ENCODE measurements at places on chromosomes 13 and 19. TPM values are rescaled to one million over a fixed set of nuclear protein-coding genes. Genes with fewer than 3 reads are reported as not detected.

Gene NUDT19
- polyA plus RNA-seq: 12.3 TPM

Gene CERS4
- 38.8 TPM for polyA plus RNA-seq

Gene CEACAM4
- not detected for polyA plus RNA-seq

Gene ZNF235
- polyA plus RNA-seq: 13.5 TPM

- DNase-seq: no peak
Measured at GRCh38 chr13:98208606-98209005, 31.5 kb upstream of the RNF113B start.

DNA sequence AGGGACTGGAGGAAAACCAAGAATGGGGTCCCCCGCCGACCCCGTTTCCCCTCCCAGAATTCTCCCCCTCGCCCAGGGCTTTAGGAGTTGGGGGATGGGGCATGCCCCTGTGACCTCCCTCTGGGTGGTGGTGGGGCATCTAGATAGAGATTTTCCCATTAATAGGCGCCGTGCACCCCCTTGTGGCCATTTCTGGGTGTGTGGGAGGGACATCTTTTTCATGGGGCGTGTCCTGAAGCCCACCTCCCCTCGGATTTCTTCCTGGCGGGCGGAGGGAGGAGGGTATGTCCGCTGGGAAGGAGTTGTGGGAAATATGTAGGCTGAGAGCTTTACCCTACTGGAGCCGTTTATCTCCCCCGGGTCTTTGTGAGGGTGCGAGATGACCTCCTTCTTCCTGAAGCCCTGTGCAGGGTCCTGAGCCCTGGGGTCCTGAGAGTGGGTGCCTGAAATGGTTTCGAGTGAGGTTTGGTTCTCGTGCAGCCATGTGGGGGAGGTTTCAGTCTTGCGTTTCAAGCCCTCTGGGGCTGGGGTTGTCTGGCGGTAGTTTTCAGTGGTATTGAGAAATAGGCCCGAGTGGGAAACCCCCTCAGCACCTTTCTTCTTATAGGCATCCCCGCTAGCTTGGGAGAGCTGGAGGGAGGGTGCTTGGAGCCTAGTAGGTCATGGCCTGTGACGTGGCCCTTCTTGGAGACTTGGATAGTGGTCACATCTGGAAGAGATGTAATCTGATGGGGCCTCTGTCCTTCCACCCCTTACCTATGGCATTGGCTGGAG lies 1.0 kb downstream of the PRMT1 start:
- DNase-seq: peak; percentile 90

GRCh38 chr13:33543631-33544265 lies 258.2 kb upstream of the STARD13 start:
- DNase-seq: peak; percentile 40

DNA sequence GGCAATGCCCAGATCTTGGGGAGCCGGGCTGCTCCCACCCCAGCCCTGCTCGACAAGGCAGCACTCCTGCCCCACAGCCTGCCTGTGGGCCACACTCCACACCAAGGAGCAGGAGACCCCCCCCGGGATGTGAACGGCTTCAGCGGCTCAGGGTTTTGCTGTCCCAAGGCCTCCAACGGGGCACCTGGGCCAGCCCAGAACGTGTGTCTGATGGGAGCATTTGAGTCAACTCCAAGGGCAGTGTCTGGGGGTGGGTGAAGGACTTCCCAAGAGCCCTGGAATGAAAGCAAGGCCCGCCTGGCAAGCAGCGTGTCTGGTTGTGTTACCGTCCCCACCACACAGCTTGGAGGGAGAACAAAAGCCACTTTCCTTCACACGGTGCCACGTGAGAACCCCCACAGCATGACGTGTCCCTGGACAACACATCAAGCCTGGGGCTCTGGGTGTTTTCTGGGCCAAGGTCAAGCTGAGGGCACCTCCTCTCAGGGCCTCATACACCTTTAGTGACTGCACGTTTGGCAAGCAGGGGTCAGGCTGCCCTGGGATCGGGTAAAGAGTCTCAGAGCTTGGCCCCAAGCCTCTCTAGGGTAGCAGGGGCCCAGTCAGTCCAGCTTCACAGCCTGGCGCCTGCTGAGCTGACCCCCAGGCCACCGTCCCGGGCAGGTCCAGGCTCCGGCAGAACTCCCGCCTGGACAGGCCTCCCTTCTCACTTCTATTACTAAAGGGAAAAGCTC lies 6.0 kb downstream of the C13orf46 start:
- no peak for DNase-seq

GRCh38 chr13:41802684-41803444 lies 158.0 kb downstream of the VWA8 start:
- no peak for DNase-seq

DNA sequence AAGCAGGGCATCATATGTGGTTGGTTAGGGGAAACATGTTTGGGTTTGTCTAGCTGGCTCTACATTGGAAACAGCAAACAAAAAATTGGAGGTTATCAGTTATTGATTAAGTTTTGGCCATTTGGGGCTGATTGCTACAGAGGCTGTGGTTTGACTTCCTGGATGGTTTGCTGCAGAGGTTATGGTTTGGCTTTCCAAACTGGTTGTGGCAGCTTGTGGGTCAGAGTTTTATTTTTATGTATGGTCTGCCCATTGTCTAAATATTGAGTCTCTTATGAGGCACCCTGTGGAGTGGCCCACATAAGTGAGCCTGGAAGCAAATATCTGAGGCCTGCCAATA lies 261.6 kb downstream of the GPC5 start:
- DNase-seq: no peak

DNA sequence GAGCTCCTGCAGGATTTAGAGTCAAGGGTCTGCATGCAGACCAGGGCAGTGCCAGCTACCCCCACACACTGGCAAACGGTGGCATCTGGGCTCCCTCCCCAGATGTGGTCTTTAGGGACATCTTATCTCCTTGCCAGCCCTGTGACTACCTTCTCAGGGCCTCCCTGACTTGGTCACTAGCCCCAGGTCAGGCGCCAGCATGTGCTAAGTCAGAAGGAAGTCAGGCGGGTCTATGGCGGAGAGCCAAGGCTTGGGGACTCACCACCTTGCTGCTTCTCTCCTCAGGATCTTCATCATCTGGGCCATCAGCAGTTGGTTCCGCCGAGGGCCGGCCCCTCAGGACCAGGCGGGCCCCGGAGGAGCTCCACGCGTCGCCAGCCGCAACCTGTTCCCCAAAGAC lies 17.6 kb downstream of the CLPTM1 start:
- no peak for DNase-seq

DNA sequence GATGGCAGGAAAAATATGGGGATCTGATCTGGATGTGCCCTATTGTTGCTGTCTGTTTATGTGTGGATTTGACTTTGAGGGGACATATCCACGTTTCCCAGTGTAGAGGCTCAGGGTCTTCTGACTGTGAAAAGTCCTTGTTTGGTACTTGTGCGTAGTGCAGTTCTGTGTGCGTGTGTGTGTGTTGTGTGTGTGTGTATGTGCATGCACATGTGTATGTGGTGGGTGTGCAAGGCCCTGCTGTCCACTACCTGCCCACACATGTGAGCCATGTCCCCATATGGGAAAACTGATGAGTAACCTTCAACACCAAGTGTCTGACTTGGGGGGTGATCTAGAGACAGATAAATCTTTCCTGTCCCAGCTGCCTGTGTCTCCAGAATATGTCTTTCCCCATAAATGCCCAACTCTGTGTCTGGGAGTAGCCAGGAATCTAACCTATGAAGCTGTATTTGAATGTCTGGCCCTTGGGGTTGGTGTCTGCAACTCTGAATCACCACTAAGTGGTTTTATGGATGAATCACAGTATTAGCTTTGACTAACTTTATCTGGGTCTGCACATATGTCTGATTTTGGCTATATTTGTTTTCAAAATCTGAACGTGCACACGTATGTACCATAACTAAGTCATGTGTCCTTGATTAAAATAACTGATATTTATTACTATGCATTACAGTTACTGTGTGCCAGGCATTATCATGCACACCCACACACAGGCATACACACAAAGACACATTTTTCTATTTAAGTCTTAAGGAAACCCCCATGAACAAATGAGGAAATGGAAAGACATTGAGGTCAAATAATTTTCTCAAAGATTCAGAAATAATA lies 17.4 kb downstream of the KLK2 start:
- no peak for DNase-seq
